ENCODE measurements at places on chromosomes 11 and 22. TPM values are rescaled to one million over a fixed set of nuclear protein-coding genes. Genes with fewer than 3 reads are reported as not detected.

Gene CSNK2A3
- total RNA-seq = not detected

Gene TMEM45B
- total RNA-seq = not detected

Gene PLEKHA7
- total RNA-seq = 3.8 TPM

Gene RTN4R
- total RNA-seq = 1.2 TPM

- peak; percentile 14 for DNase-seq
Measured at GRCh38 chr11:74980634-74981033, 8.1 kb upstream of the NEU3 start.

Gene SCGB1C1
- not detected for total RNA-seq

Gene PITPNB
- total RNA-seq = 109 TPM

DNA sequence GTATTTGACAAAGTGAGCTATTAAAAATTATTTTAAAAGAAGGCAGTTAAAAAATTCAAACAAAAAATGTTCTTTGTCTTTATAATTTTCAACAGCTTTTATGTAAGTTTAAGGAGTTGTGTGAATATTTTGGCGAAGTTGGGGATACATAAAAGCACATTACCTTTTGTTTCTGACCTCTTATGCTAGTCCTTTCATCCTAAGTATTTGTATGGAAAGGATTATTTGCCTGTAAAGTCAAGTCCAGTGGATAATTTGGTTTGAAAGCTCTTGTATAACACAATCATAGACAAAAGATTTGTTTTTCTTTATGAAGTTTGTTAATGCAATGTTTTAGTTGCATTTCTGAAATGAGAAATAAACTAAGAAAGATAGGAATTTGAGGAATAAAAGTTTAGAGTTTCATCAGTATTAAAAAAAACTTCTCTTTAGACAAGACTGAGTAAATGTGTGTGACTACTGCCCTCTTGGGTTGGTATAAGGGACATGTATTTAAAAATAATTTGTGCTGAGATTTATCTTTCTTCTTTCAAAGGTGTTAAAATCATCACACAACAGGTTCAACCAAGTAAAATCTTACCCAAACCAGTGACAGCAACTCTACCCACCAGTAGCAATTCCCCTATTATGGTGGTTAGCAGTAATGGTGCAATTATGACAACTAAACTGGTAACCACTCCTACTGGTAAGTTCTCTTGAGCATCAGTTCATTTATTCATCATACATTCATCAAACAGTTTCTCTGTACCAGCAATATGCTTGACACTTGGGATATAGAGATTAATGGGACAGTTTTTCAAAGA lies 68.2 kb downstream of the EMSY start:
- peak; percentile 58 for DNase-seq

DNA sequence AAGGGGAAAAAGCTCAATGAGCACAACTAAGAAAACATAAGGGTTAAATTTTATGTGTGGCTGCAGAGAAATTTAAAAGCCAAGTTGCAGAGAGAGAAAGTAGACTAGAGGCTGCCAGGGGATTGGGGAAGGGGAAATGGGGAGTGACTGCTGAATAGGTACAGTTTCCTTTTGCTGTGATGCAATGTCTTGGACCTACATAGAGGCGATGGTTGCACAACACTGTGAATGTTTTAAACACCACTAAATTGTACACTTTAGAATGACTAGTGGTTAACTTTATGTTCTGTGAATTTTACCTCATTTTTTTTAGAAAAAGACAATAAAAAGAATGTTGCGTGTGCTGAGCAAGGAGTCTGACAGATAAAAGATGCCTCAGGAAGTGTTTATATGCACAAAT lies 36.5 kb downstream of the TENM4 start:
- no peak for DNase-seq

GRCh38 chr11:60830478-60831142 lies 11.3 kb upstream of the CCDC86 start:
- DNase-seq = no peak

- no peak for DNase-seq
Measured at GRCh38 chr11:116840746-116841296, 3.4 kb upstream of the APOA1 start.

DNA sequence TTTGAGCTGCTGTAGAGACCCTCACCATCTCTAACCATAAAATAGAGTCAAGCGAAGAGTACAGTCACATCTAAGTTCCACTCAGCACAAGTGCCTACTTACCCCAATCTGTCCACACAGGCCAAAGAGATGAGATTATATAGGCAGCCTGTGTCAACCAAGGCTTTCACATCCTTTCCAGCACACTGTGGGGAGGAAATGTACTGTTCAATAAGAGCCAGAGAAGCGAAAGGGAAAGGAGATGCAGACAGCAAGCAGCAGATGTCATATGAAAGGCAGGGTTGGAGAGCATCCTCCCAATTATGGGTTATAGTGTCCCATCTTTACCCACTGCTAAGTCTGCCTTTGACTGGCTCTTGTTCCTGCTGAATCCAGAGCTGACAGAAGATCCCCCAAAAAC lies 16.4 kb downstream of the NRIP3 start:
- DNase-seq = no peak

DNA sequence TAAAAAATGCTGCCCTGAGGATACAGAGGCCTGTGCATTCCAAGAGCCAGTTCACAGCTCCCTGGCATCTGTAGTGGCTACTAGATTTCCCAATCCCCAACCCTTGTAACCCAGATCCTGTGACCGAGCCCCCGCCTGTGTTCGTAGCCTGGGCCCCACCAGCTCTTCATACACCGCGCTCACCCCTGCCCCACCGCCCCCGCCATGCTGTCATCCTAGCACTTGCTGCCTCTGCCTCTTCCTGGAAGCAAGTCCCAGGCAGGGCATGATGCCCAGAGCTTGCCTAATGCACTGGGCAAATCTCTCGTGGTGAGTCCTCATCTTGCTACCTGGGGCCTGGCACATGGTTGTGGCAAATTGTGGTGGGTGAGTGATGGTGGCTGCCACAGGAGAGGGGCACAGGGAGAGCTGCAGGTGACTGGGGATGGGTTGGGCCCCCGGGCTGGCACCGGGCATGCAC lies 7.1 kb downstream of the MGAT3 start:
- no peak for DNase-seq

DNA sequence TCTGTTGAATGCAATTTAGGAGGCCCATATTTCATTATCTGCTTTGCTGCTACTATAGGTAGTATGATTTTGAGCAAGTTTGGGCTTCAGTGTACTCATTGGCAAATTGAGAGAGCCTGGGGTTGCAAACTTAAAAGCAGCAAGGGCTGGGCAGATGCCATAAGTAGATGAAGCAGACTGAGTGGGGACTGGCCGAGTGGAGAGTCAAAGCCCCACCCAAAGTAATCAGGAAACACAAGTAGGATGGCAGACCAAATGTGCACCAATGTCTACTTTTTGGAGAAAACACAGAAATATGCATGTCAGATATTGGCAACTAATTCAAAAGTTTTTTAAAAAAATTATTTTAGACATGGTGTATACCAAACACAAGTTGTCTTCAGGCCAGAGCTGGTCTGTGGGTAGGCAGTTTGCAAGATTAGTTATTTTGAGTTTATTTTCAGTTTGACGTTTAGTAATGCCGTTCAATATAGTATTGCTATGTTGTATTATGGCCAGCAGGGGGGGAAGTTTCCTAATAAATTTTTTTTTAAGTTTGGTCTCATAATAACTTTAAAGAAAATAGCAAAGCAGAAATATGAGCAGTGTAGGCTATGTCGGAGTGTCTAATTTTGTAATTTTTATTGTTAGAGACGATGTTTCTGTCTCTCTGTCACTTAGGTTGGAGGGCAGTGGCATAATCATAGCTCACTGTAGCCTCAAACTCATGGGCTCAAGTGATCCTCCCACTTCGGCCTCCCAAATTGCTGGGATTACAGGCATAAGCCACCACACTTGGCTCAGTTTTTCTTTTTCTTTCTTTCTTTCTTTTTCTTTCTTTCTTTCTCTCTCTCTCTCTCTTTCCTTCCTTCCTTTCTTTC lies 105.1 kb downstream of the HIPK3 start:
- peak; percentile 65 for DNase-seq

Gene DBX1
- total RNA-seq = not detected

- peak; percentile 88 for DNase-seq
Measured at GRCh38 chr11:59776210-59777066, 21.3 kb downstream of the STX3 start.

DNA sequence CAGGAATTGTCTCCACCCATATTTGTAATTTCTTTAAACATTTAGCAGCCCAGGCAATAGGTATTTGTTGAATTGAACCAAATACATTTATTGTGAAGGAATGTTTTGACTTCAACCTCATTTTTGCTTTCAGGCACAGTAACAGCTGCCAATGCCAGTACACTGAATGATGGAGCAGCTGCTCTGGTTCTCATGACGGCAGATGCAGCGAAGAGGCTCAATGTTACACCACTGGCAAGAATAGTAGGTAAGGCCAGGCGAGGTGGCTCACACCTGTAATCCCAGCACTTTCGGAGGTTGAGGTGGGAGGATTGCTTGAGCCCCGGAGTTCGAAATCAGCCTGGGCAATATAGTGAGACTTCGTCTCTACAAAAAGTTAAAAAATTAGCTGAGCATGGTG lies 20.9 kb downstream of the ACAT1 start:
- no peak for DNase-seq

- no peak for DNase-seq
Measured at GRCh38 chr22:28658448-28658847, 21.2 kb downstream of the TTC28 start.

DNA sequence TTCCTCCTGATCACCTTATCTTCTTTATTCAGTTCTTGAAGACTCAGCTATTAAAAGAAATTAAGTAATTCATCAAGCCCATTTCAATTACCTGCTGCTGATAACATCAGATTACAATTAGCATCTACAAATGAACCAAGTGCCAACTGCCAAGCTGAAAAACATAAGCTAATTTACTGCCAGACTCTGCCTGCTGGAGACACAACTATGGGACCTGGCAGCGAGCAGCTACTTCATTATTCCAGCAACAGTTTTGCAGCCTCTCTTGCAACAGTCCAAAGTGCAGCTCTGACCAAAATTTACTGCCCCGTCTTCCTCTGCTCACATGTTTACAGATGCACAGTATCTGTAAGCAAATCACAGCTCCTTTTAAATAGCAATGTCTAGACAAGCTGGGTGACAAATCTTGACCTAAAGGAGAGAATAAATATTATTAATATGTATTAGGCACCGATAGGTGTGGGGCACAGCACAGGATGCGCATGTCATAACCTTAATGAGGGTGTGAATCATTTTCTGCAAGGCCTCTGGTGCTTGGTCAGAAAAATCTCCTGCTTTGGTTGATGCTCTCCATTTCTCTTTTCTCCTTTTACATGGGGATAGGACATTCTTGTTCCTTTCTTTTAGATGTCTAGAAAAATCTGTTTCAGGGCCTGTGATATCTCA lies 232.2 kb upstream of the PITPNB start:
- DNase-seq = no peak

DNA sequence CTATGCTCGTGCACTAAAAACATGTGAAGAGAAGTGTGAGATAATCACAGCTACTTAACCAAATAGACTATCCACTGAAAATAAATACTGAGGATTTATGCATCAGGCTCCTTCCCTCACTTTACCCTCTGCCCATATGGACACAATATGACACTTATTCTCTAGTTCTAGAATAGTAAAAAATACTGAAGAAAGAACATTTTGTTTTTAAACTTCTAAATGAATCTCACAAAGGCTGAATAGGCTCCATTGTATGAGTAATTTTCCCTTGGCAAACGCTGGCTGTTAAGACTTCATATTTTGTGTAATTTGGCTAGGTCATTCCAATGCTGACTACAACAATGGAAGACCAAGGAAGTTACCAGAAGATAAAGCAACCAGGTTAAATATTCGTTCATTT lies 9.9 kb downstream of the HPS5 start:
- no peak for DNase-seq

- DNase-seq = no peak
Measured at GRCh38 chr11:20639688-20640087, 29.7 kb upstream of the NELL1 start.

DNA sequence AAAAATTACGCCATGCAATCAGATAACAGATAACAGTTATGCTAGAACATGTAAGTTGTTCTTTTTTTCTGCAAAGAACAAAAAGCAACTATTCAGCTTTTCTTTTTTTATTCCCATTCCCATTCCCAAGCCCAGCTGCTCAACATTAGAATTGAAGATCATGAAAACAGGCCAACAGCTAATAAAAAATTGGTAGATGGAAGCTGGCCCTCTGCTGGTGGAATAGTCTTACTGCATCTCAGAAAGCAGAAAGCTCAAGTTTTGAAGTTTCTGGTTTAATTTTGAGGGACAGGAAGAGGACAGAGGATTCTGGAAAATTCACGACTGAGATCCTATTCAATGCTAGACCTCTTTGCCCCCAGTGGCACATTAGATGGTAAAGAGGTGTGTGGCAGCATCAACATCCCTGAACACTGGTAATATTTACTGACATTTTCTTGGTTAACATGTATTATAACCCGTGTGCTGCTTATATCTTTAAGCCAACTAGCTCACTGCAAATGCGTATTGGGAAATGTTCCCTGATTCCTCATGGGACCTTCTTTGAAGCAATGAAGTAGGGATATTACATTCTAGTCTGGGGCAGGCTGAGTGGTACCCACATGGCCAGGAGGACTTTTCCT lies 591.2 kb downstream of the OPCML start:
- DNase-seq = peak; percentile 19

GRCh38 chr11:73288873-73289707 lies 17.0 kb downstream of the P2RY6 start:
- DNase-seq = peak; percentile 86

Gene ARVCF
- total RNA-seq = 105 TPM

Gene GLYATL2
- not detected for total RNA-seq

Gene OR10D3
- not detected for total RNA-seq

DNA sequence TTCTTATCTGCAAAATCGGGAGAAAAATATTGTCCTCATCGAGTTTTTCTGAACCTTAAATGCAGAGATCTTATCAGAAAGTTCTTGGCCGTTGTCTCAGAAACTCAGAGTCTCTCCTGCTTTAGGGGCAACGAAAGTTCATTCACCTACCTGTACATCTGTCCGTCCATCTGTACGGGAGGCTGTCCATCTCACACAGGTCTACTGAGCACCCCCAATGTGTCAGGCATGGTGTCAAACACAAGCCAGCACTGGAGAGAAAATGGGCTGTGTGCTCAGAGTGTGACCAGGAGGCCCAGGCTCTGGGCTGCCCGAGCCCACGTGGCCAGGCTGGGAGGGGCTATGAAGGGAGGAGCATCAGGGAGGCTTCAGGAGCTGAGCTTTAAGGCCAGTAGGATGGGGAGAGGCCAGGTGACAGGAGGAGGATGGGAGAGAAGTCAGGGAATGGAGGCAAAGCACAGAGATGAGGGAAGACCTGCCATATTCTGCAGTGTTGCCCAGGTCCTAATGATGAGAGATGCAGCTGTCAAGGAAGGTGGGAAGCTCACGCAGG lies 62.4 kb upstream of the MYEOV start:
- no peak for DNase-seq

Gene TRIM49D2
- total RNA-seq = not detected

- DNase-seq = no peak
Measured at GRCh38 chr11:102317768-102318103, 452 bp downstream of the BIRC3 start.

Gene RIBC2
- total RNA-seq = 5.7 TPM
